Activated CD4-positive, alpha-beta T cell treated with anti-CD3 and anti-CD28 coated beads, Interleukin-2, amount 10 ng/mL, durations not matched to agents 24 days and 14 days (primary cell): ENCODE measurements at places on chromosomes 7 and 10. TPM values are rescaled to one million over a fixed set of nuclear protein-coding genes. Genes with fewer than 3 reads are reported as not detected.

The ITIH5 gene
- total RNA-seq = not detected in 2 replicates

The GSTO2 gene
- total RNA-seq = 0.77 and 1.3 TPM in 2 replicates

The TLX1 gene
- not detected in 2 replicates for total RNA-seq

The TMEM168 gene
- total RNA-seq = 16.2 and 18.3 TPM in 2 replicates

The ZNF398 gene
- total RNA-seq = 11.7 and 14.2 TPM in 2 replicates

The TUBAL3 gene
- total RNA-seq = 0.14 TPM in 1 of 2 replicates, not detected in the other

The FLNC gene
- 0.02 and 0.09 TPM in 2 replicates for total RNA-seq

The TRIM56 gene
- total RNA-seq = 41.1 and 44.5 TPM in 2 replicates

The SLC18A3 gene
- not detected in 2 replicates for total RNA-seq

The SFRP5 gene
- total RNA-seq = not detected in 2 replicates

The CYP3A4 gene
- not detected in 2 replicates for total RNA-seq

The CHST12 gene
- total RNA-seq = 5.8 and 6.4 TPM in 2 replicates

The STRIP2 gene
- total RNA-seq = 86.6 and 89.6 TPM in 2 replicates

The PRLHR gene
- total RNA-seq = not detected in 2 replicates

The NODAL gene
- total RNA-seq = not detected in 2 replicates

The RBP4 gene
- total RNA-seq = not detected in 2 replicates

The SPDYE2B gene
- total RNA-seq = not detected in 2 replicates

The CTAGE4 gene
- 0.56 and 1.1 TPM in 2 replicates for total RNA-seq

The AKR1C3 gene
- total RNA-seq = not detected in 2 replicates

The CWF19L1 gene
- 45.2 and 47.2 TPM in 2 replicates for total RNA-seq

The CDHR3 gene
- 0.36 and 1.0 TPM in 2 replicates for total RNA-seq

The TMEM213 gene
- total RNA-seq = 0.09 TPM in 1 of 2 replicates, not detected in the other

The CHN2 gene
- total RNA-seq = 0.33 TPM in 1 of 2 replicates, not detected in the other

The EPHA1 gene
- total RNA-seq = 0.09 and 0.26 TPM in 2 replicates

The ITPRID1 gene
- total RNA-seq = not detected in 2 replicates

The CHAT gene
- total RNA-seq = 0.24 TPM in 1 of 2 replicates, not detected in the other

The OR6V1 gene
- not detected in 2 replicates for total RNA-seq

The CYP2E1 gene
- total RNA-seq = 0.33 and 0.40 TPM in 2 replicates
